ENCODE measurements at places on chromosomes 2 and 18. TPM values are rescaled to one million over a fixed set of nuclear protein-coding genes. Genes with fewer than 3 reads are reported as not detected.

DNA sequence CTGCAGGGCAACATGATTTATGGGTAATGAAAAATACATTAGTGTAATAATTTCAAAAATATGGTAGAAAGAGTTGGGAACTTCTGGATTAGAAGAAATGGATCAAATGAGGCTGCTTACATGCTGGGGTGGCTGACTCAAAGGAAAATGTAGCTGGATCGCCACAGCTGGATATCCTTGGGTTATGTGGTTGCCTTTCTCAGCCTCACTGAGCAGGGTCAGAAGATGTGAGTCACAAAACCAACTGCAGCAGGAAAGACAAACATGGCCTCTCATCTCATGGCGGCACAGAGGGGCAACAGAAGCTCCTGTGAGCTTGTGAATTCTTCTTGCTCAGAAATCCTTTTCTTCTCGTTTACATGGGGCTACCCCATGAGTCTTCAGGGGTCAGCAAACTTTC lies 317.1 kb upstream of the SPRED2 start:
- no peak overlapping the region for H3K27ac ChIP-seq
- no peak overlapping the region for H3K4me3 ChIP-seq
- H3K27me3 ChIP-seq = no peaks in the 10 kb centered on the region
- H3K36me3 ChIP-seq = no peaks in the 10 kb centered on the region
- peaks cover 13% of the 10 kb centered on the region for H3K4me1 ChIP-seq

Gene TUBA4B
- 0.83 TPM for total RNA-seq

Gene DSG4
- not detected for total RNA-seq

- H3K36me3 ChIP-seq = no peaks in the 10 kb centered on the region
- DNase-seq = no peak
- no peaks in the 10 kb centered on the region for H3K27me3 ChIP-seq
Observed at GRCh38 chr2:83054751-83055150, 1404.3 kb downstream of the SUCLG1 start.

Gene ALPG
- not detected for total RNA-seq

GRCh38 chr2:46985512-46985911 lies 69.9 kb upstream of the MCFD2 start:
- no peak overlapping the region for H3K4me3 ChIP-seq
- H3K36me3 ChIP-seq = no peaks in the 10 kb centered on the region
- no peak for DNase-seq

DNA sequence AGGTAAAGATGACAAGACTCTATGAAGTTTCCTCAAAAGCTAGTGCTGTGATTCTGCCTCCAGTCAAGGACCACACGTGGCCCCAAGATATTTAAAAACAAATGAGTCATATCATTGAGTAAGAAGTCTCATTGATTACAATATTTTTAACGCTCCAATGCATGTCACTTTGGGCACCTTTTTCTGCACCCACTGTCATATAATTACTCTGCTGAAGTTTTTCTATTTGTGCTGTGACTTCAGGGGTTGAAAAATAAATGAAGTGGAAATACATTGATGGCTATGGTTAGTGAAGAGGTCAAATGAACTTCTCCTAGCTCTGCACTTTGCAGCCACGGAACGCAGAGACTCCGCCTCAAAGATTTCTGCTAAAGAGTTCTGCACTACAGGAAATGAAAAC lies 344.3 kb upstream of the KYNU start:
- H3K36me3 ChIP-seq = no peaks in the 10 kb centered on the region
- no peaks in the 10 kb centered on the region for H3K27me3 ChIP-seq
- DNase-seq = no peak

DNA sequence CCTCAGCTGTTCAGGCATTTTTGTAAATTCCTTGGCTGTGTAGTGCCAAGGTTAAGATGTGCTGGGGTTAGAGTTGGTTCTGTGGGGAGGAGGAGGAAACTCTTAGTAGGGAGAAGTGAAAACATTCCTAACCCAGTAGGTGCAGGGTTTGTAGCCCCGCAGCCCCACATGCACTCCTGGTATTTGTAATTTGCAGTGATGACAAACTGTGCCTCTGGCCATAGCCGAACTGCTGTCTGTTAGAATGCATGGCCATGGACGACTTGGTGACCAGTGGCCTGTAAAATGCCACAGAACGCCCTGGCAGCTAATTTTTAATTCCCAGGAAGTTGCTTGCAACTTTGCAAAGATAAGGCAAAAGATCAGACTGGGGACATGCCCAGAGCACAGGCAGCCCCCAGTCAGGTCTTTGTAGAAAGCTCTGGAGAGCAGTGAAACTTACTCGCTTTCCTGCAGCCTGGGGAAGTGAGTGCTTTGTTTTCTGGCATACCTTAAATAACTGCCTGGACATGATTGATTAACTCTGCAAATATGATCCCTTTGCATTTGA lies 38.4 kb downstream of the LYPD6B start:
- no peaks in the 10 kb centered on the region for H3K36me3 ChIP-seq
- H3K27ac ChIP-seq = no peak overlapping the region
- no peak for DNase-seq

- peak overlapping the region; percentile 94 for H3K27ac ChIP-seq
- H3K4me3 ChIP-seq = peak overlapping the region; percentile 92
- DNase-seq = no peak
- H3K4me1 ChIP-seq = peaks cover 3% of the 10 kb centered on the region
- no peaks in the 10 kb centered on the region for H3K36me3 ChIP-seq
Observed at GRCh38 chr2:199911877-199912161, 726 bp downstream of the C2orf69 start.

Gene ACVR1C
- 1.3 TPM for total RNA-seq

- no peaks in the 10 kb centered on the region for H3K36me3 ChIP-seq
- H3K4me3 ChIP-seq = no peak overlapping the region
- no peak overlapping the region for H3K27ac ChIP-seq
- no peaks in the 10 kb centered on the region for H3K27me3 ChIP-seq
- peaks cover 20% of the 10 kb centered on the region for H3K4me1 ChIP-seq
- peak; percentile 77 for DNase-seq
Observed at GRCh38 chr18:36312806-36313395, 15.4 kb downstream of the FHOD3 start.

Gene IL37
- total RNA-seq = not detected

DNA sequence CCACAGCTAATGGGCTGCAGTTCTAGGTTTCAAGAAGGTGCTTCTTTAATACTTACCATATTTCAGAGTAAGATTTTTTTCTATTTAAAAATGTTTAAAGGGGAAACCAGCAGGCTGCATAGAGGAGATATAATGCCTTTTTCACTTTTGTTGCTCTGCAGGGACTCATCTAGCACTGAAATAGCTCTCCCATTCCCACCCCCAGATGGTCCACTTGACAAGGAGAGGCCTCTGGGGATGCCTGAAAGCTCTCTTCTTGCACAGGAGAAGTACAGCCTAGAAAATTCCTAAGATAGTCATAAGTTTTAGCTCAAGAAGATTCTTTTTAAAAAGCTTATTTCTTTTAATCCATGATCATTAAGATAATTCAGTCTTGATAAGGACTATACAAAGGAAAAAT lies 126.4 kb downstream of the CDH2 start:
- no peak overlapping the region for H3K4me3 ChIP-seq
- DNase-seq = no peak
- H3K36me3 ChIP-seq = no peaks in the 10 kb centered on the region

Gene USP14
- total RNA-seq = 20.1 TPM

Gene BUB1
- 0.33 TPM for total RNA-seq

DNA sequence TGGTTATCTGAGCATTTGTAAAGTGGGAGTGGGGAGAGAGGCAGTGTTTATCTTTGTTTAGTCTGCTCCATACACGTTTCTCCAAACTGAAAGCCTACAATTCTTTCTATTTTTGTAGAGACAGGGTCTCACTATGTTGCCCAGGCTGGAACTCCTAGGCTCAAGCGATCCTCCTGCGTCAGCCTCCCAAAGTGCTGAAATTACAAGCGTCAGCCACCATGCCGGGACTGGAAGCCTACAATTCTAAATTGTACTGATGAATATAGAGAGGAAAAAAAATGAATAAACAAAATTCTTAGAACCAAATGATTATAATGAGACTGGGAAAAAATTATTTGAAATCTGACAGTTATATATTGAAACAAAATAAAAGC lies 1.4 kb upstream of the ZFAND2B start:
- no peak overlapping the region for H3K27ac ChIP-seq
- no peaks in the 10 kb centered on the region for H3K27me3 ChIP-seq
- H3K36me3 ChIP-seq = no peaks in the 10 kb centered on the region
- peaks cover 4% of the 10 kb centered on the region for H3K4me1 ChIP-seq
- H3K4me3 ChIP-seq = no peak overlapping the region

- no peaks in the 10 kb centered on the region for H3K27me3 ChIP-seq
- no peak for DNase-seq
- H3K4me3 ChIP-seq = no peak overlapping the region
- H3K36me3 ChIP-seq = no peaks in the 10 kb centered on the region
- H3K27ac ChIP-seq = no peak overlapping the region
Observed at GRCh38 chr2:181902625-181903024, 11.1 kb downstream of the ITPRID2 start.

DNA sequence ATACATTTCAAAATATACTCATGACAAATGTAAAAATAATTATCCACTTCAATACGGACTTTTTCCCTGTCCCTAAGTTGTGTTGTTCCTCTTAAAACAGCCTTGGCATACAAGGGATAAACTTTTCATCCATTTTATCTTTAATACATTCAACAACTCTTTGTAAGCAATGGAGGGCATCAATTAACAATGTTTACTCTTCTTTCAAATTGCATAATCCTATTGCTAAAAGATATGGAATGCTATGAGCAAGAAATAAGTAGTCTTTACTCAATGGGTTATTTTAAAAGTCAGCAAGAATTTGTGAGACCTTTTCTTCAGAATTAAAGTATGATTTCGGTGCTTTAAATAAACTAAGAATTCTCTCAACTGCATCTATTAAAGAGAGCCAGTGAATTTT lies 41.9 kb downstream of the SCN9A start:
- no peak overlapping the region for H3K4me3 ChIP-seq
- H3K27me3 ChIP-seq = no peaks in the 10 kb centered on the region
- no peak overlapping the region for H3K27ac ChIP-seq
- no peaks in the 10 kb centered on the region for H3K4me1 ChIP-seq
- no peaks in the 10 kb centered on the region for H3K36me3 ChIP-seq

Gene PID1
- total RNA-seq = 40.9 TPM

DNA sequence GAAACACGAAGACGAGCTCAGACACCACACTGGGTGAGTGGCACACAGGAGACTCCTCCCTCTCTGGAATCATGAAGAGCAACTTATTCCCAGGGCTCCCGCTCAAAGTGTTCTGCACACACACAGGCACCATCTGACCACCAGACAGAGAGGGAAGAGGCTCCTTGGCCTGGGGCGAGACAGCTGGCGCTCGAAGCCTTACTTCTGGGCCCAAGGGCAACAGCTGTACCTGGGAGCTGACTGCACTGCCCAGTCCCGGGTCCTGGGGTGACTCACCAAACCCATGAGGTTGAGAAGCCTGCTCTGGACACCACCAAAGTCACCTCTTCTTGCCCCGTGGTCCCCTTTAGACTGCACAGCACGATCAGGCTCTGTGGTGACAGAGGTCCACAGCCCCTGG lies 42.4 kb downstream of the ADCY3 start:
- peaks cover 15% of the 10 kb centered on the region for H3K4me1 ChIP-seq
- no peaks in the 10 kb centered on the region for H3K36me3 ChIP-seq
- DNase-seq = no peak
- no peak overlapping the region for H3K4me3 ChIP-seq

- H3K27ac ChIP-seq = no peak overlapping the region
- H3K4me3 ChIP-seq = no peak overlapping the region
- H3K27me3 ChIP-seq = no peaks in the 10 kb centered on the region
Observed at GRCh38 chr2:25385910-25386309, 44.2 kb upstream of the DNMT3A start.

Gene ANKRD29
- total RNA-seq = 14.6 TPM

Gene TTN
- 0.56 TPM for total RNA-seq

Gene GAD1
- 0.36 TPM for total RNA-seq

DNA sequence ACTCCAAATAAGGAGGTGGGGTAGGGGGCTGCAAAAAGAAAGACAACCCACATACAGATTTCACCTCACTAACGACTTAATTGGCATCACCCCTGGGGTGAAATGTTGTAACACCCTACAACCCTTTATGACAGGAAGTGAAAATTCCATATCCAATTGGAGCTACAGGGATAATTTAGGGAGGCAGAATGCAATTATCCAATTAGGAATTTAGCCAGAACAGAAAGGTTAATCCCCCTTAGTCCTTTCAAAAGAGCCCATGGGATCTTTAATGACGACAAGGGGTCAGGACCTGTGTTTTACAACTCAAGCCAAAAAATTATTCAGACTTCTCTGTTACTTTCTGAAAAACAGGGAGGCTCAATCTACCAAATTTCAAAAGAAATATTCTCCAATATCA lies 1027.1 kb downstream of the TMEM182 start:
- H3K27me3 ChIP-seq = no peaks in the 10 kb centered on the region
- H3K4me1 ChIP-seq = no peaks in the 10 kb centered on the region
- H3K27ac ChIP-seq = no peak overlapping the region
- no peak overlapping the region for H3K4me3 ChIP-seq

Measured in ovary (tissue), 10 donors.